CD4-positive, alpha-beta T cell treated with Interleukin-2 at 100 ng/mL for 4 hours (primary cell): ENCODE measurements at places on chromosomes 2 and 18.

DNA sequence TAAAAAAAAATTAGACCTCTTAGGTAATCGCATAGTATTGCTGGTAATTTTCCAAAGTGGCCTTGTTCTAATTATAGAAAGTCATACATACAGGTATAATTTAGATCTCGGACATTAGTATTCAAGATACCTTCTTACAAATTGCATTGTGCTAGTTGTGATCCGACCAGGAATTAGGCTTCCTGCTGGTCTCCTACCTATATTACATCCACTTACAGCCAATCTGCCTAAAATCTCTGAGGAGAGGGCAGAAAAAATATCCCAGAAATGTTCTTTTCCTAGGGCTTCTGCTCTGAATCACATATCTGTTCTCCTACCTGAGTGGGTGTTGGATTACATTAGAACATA lies 314.7 kb upstream of the GULP1 start:
- no peak for DNase-seq

- no peak for DNase-seq
Observed at GRCh38 chr2:158112992-158113391, 11.3 kb downstream of the UPP2 start.

DNA sequence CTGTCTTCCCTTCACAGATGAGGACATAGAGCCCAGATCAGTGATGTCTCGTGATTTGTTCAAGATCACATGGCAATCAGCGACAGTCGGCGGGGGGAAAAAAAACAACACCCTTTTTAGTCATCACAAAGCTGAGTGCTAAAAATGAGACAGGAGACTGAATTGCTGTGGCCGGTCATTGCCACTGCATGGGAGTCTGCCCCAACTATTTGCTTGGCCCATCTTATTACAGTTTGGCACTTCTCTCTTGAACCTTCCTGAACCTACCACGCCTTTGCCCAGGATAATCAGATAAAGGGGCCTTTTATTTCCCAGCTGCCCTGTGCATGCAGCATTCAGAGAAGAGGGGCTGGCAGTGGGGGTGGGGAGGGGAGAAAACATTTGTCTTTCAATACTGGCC lies 42.7 kb downstream of the SETBP1 start:
- peak; percentile 21 for DNase-seq

GRCh38 chr2:181364492-181365170 lies 92.6 kb upstream of the ITGA4 start:
- DNase-seq, result no peak

DNA sequence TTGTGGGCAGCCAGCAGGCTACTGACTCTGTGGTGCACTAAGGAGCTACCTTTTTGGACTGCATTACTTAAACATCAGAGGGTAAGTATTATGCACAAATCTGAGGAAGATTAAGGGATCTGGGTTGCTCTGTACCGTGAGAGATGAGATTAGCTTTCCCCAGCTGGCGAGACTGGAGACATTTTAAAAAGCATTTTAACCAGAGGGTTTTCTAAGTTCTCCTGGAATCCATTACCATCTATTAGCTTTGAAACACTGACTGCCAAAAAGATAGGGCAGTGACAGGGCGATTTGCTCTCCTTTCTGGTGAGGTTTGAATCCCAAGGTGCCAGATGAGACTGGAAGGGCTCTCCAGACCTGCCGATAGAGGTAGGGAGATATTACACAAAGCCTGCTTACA lies 63.2 kb downstream of the LYPD6 start:
- DNase-seq, result no peak

- DNase-seq, result no peak
Observed at GRCh38 chr2:205161156-205161839, 521.0 kb upstream of the NRP2 start.

DNA sequence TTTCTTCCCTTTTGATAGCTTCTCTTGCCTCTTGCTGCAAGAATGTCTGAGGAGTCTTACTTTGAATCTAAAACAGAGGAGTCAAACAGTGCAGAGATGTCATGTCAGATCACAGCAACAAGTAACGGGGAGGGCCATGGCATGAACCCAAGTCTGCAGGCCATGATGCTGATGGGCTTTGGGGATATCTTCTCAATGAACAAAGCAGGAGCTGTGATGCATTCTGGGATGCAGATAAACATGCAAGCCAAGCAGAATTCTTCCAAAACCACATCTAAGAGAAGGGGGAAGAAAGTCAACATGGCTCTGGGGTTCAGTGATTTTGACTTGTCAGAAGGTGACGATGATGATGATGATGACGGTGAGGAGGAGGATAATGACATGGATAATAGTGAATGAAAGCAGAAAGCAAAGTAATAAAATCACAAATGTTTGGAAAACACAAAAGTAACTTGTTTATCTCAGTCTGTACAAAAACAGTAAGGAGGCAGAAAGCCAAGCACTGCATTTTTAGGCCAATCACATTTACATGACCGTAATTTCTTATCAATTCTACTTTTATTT lies 133.5 kb upstream of the CDCA7 start:
- no peak for DNase-seq

DNA sequence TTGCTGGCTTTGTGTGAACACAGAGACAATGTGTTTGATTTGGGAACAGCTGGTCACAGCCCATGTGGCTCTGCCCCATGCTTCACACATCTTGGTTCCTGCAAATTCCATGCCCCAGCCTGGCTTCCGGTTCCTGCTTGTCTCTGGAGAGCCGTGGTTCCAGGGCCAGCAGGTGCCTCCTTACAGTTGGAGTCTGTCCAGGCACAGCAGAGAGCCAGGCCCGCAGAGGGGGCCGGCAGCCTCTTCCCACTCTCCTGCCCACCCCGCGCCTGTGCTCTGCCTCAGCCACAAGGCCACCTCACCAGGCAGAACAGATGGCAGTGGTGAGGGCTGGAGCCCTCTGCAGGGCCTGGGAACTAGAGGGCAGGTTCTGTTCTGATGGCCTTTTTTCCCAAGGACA lies 81.5 kb downstream of the LDLRAD4 start:
- DNase-seq, result no peak

- DNase-seq, result no peak
Observed at GRCh38 chr2:142323206-142323605, 192.4 kb upstream of the LRP1B start.

- no peak for DNase-seq
Observed at GRCh38 chr18:47248604-47249313, 2.7 kb downstream of the SKOR2 start.

- DNase-seq, result no peak
Observed at GRCh38 chr2:237218756-237219155, 133.1 kb downstream of the COPS8 start.

DNA sequence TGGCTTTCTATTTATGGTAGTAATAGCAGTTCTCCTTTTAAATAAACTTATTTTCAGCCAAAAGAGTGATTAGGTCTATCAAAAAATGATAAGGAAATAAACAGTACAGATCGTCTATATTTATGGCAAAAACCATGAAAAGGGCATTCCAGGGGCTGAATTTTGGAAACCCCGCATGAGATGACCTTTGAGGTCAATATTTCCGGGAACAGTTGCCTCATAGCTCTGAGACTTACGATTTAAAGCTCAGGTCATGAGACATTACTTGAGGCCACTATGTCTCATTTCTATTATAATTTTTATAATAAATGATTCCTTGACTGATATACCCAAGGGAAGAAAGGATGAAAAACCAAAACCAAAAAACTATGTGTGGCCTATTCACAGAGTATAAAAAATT lies 101.1 kb downstream of the LDLRAD4 start:
- no peak for DNase-seq

DNA sequence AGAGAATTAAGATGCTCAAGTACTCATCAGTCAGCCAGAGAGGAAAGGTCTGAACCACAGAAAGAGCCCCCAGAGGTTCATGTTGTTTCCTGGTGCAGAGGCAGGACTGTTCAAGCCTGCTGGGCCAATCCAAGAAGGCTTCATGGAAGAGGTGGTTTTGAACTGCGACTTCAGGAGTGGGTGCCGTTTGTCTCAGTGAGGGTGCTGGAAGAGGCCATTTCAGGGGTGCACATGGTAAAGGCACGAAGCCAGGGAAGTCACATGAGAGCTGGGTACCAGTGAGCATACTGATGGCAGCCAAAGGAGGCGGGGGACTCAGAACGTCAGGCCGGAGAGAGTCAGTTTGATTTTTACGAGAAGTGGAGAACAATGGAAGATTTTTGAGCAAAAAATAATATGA lies 55.5 kb downstream of the EMILIN2 start:
- DNase-seq, result no peak

GRCh38 chr2:45241061-45241561 lies 231.9 kb upstream of the SIX2 start:
- DNase-seq, result no peak
